Uterus (tissue), 4 donors: ENCODE measurements at places on chromosomes 6 and 20. TPM values are rescaled to one million over a fixed set of nuclear protein-coding genes. Genes with fewer than 3 reads are reported as not detected.

DNA sequence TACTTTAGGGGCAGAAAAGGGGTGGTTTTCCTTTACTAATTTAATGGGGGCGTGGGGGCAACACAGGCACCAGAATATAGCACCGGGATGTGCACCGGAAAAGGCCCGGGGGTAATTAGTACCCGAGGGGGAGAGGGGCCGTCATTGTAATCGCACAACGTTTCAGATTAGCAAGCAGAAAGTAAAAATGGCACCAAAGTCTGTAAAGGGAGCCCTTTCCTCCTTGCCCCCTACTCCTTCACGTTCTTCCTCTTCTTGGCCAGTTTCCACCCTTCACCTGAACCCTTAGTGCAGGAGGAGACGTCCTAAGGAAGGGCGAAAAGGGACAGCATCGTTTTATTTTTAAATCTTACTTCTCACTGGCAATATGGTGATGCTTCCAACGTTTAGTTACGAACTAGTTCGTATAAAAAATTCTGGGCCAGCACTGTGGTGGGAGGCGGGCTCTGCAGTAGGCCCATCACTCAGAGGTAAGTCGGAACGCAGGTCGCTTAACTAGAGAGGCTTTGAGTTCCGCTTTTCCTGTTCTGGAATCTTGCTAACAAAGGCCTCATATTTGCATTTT lies 742 bp upstream of the CEP85L start:
- no peak for DNase-seq
- no peaks in the 10 kb centered on the region for H3K36me3 ChIP-seq
- peak overlapping the region; percentile 96 for H3K4me3 ChIP-seq
- H3K27me3 ChIP-seq: no peaks in the 10 kb centered on the region
- no peaks in the 10 kb centered on the region for H3K4me1 ChIP-seq
- H3K27ac ChIP-seq: peak overlapping the region; percentile 98

Gene ARFRP1
- total RNA-seq: 59.8 TPM

Gene CLIC5
- total RNA-seq: 1.5 TPM

- H3K4me3 ChIP-seq: no peak overlapping the region
- H3K4me1 ChIP-seq: no peaks in the 10 kb centered on the region
- H3K27me3 ChIP-seq: no peaks in the 10 kb centered on the region
- no peaks in the 10 kb centered on the region for H3K36me3 ChIP-seq
- DNase-seq: no peak
- H3K27ac ChIP-seq: no peak overlapping the region
These were observed 47.6 kb downstream of the RALGAPB start for GRCh38 chr20:38520261-38520660.

- H3K27me3 ChIP-seq: no peaks in the 10 kb centered on the region
- no peaks in the 10 kb centered on the region for H3K4me1 ChIP-seq
- no peak overlapping the region for H3K27ac ChIP-seq
- no peak for DNase-seq
These were observed 161.4 kb downstream of the FOXC1 start for GRCh38 chr6:1770968-1771723.

DNA sequence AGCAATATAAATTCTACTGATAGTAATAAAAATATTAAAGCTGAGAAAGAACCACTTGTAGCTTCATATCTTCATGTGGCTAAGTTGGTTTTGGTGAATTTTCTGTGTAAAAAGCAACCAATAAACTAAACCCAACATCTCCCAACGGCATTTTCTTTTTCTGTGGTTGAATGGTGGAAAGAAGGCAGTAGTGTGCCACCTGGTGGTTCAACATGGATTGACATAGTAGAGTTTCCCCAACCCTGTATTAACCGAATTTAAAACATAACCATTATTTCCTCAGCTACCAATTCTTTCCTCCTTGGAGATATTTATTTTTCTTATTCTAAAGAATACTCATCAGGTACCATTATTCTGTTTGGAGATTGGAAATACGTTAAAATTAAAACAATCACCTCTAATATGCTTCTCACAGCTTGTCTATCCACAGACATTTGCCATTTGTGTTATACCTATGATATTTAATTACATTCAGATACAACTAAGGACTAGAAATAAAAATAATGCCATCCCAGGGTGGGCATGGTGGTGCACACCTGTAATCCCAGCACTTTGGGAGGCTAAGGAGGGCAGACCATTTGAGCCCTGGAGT lies 117.1 kb upstream of the EEF1E1 start:
- no peaks in the 10 kb centered on the region for H3K36me3 ChIP-seq
- no peaks in the 10 kb centered on the region for H3K4me1 ChIP-seq
- DNase-seq: peak; percentile 22
- H3K4me3 ChIP-seq: no peak overlapping the region
- no peaks in the 10 kb centered on the region for H3K27me3 ChIP-seq

GRCh38 chr20:37259865-37260264 lies 1.7 kb downstream of the GHRH start:
- no peaks in the 10 kb centered on the region for H3K27me3 ChIP-seq
- no peak for DNase-seq
- no peaks in the 10 kb centered on the region for H3K36me3 ChIP-seq
- no peak overlapping the region for H3K4me3 ChIP-seq
- H3K4me1 ChIP-seq: no peaks in the 10 kb centered on the region

DNA sequence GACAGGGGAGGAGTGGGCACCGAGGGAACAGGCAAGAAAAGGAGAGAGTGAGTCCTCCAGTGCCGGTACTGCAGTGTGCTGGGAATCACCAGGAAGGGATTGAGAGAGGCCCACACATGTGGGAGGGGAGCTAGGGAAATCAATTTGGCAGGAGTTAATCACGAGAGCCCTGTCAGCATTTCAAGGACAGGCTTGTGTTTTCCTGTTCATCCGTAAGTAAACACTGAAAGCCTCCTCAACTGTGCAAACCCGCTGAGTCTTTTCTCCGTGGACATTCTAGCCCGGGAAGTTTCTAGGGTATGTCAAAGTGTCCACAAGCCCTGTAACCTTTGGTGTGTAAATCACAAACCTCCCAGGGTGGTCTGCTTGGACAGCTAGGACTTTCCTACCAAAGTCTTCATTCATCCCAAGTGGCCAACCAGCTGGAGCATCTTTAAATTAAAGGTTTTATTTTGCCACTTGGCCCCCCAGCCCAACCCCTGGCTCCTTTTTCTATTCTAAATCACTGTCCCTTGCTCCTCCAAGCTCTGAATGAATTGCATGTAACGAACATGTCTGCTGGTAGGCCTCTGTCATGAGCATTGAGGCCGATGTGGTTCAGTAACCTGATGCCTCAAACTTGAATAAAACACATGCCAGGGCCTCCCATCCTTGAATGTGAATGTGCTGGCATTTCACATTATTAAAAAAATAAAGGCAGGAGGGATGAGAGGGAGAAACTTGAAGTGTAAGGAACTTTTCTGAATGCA lies 149.1 kb downstream of the ZNF217 start:
- H3K4me1 ChIP-seq: no peaks in the 10 kb centered on the region
- no peak overlapping the region for H3K4me3 ChIP-seq
- peak overlapping the region; percentile 17 for H3K27ac ChIP-seq

Gene LYRM4
- total RNA-seq: 4.1 TPM

Gene CEP85L
- 65.3 TPM for total RNA-seq

Gene IL17A
- total RNA-seq: 0.40 TPM

DNA sequence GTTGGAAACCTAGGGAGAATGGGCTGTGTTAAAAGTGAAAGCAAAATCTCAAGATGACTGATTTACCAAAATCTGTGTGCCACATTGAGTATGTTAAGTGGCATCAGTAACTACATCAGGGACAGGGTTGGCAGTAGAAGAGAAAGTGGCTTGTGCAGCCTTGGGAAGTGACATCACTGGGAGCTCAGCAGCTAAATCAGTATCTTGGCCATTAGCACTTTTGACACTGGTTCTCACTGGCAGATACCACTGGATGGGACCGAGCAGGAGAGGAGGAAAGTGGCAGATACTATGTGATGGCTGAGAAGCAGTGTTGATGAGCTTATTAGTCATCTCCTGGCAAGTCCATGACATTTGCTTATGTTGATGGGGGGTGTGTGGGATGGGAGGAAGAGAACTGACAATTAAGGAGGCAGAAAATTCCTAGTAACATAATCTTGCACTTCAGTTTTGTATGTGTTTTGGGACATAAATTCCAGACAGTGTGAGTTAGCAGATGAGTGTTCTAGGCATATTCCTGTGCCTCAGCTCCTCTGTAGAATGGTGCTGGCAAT lies 322.2 kb downstream of the SOX4 start:
- H3K36me3 ChIP-seq: no peaks in the 10 kb centered on the region
- H3K27me3 ChIP-seq: no peaks in the 10 kb centered on the region
- H3K27ac ChIP-seq: peak overlapping the region; percentile 6
- H3K4me1 ChIP-seq: no peaks in the 10 kb centered on the region

DNA sequence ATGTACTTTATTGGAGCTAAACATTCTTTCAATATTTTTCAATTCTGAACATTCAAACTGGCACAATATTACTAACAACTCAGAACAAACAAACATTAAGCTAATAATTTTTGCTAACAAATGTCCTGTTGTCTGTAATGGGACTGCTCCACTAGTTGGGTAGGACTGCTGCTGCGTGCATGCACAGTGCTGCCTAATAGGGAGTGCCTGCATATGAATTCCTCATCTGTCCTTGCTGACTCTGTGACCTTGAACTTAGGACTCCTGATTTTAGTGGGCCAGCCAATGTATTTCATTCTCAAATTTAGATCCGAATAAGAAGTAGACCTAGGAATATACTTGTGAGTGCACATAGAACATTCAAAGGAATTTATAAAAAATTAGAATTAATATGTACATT lies 196.5 kb upstream of the RAB32 start:
- DNase-seq: no peak
- no peak overlapping the region for H3K27ac ChIP-seq
- H3K36me3 ChIP-seq: no peaks in the 10 kb centered on the region

Gene MOXD1
- total RNA-seq: 260 TPM

Gene RIPPLY2
- not detected for total RNA-seq

Gene NCR2
- total RNA-seq: not detected

Gene SMPD2
- total RNA-seq: 5.5 TPM

Gene EDN3
- not detected for total RNA-seq

DNA sequence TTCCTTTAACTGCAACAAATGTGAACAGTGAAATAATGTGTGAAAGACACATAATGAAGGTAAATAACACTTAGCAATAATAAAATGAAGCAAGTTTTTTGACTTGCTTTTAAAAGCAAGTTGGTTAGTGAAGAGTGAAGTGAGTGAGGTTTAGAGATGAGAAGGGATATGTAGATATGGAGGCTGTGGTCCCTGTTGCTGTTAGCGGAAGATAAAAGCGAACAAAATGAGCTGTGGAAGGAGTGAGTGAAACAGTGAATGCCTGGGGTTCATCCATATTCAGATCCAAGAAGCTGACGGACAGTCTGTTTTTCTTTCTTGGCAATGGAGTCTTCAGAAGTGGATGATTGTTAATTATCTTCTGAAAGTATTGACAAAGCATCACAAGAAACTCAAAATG lies 23.5 kb downstream of the ZBTB9 start:
- H3K27me3 ChIP-seq: no peaks in the 10 kb centered on the region
- no peak overlapping the region for H3K27ac ChIP-seq
- H3K36me3 ChIP-seq: no peaks in the 10 kb centered on the region
- no peak for DNase-seq

Gene NNAT
- total RNA-seq: not detected

- H3K27me3 ChIP-seq: no peaks in the 10 kb centered on the region
- H3K36me3 ChIP-seq: no peaks in the 10 kb centered on the region
- no peak for DNase-seq
- H3K4me3 ChIP-seq: no peak overlapping the region
- H3K27ac ChIP-seq: no peak overlapping the region
These were observed 402.2 kb upstream of the HTR1E start for GRCh38 chr6:86535100-86535499.

DNA sequence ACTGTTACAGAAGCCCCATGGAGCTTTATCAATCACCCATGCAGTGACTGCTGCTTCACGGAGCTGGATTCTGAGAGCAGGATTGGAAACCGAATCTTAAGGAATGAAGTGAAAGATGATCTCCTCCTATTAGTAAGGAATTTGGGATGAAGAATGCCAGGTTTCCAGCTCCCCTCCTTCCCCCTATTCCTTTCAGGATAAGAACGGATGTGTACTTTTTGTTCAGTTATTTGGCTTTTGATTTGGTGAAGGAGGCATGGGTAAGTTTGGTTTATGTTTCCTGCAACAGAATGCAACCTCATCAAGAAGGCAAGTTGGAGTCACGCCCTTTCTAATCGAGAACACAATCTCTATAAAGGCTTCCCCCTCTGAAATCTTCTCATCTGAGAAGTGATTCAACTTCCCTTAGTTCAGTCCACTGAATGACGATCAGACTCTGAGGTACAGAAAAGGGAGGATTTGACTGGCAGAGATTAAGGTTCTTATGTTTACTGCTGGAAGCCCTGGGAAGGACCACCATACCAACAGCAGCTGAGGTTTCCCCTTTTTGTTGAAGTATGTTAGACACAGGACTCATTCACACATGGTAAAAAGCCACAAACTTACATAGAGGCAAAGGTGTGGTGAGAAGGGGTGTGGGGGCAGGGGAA lies 5.5 kb downstream of the ELMO2 start:
- H3K4me3 ChIP-seq: no peak overlapping the region
- peak overlapping the region; percentile 68 for H3K27ac ChIP-seq
- H3K36me3 ChIP-seq: no peaks in the 10 kb centered on the region
- DNase-seq: no peak
- peaks cover 10% of the 10 kb centered on the region for H3K4me1 ChIP-seq

DNA sequence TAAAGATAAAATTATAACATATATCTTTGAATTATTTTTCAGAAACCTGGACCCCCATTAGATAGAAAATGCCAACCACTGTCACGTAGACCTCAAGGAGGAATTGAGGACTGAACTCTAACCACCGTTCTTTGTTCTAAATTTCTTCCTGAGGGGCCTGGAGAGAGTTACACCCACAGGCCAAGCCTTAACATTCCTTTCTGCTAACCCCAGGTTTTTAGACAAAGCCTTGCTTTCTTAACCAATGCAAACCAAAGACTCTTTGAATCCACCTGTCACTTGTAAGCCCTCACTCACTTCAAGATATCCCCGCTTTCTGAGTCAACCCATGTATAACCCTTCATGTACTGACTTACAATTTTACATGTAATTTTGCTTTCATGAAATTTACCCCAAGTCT lies 41.0 kb downstream of the SNX14 start:
- no peaks in the 10 kb centered on the region for H3K27me3 ChIP-seq
- H3K36me3 ChIP-seq: no peaks in the 10 kb centered on the region
- no peaks in the 10 kb centered on the region for H3K4me1 ChIP-seq
- H3K4me3 ChIP-seq: no peak overlapping the region

- no peaks in the 10 kb centered on the region for H3K36me3 ChIP-seq
- no peaks in the 10 kb centered on the region for H3K4me1 ChIP-seq
- no peak overlapping the region for H3K27ac ChIP-seq
These were observed 30.1 kb downstream of the SF3B5 start for GRCh38 chr6:144065213-144065660.

Gene HLA-DQA1
- 3.8 TPM for total RNA-seq

GRCh38 chr6:156942266-156942665 lies 165.1 kb downstream of the ARID1B start:
- DNase-seq: no peak
- no peaks in the 10 kb centered on the region for H3K36me3 ChIP-seq
- H3K27me3 ChIP-seq: no peaks in the 10 kb centered on the region
- no peaks in the 10 kb centered on the region for H3K4me1 ChIP-seq

GRCh38 chr6:169849396-169849795 lies 98.0 kb downstream of the ERMARD start:
- no peak for DNase-seq
- no peaks in the 10 kb centered on the region for H3K27me3 ChIP-seq
- no peaks in the 10 kb centered on the region for H3K4me1 ChIP-seq
- H3K27ac ChIP-seq: no peak overlapping the region
- H3K36me3 ChIP-seq: no peaks in the 10 kb centered on the region
- no peak overlapping the region for H3K4me3 ChIP-seq

- H3K4me3 ChIP-seq: no peak overlapping the region
- DNase-seq: no peak
- no peak overlapping the region for H3K27ac ChIP-seq
- H3K36me3 ChIP-seq: no peaks in the 10 kb centered on the region
These were observed 77.7 kb downstream of the CDYL start for GRCh38 chr6:4853782-4854511.
